Posterior cingulate gyrus (tissue), 11 donors: ENCODE measurements at places on chromosomes 2 and 18.

- DNase-seq: no peak
Measured at GRCh38 chr2:228377533-228377932, 196.0 kb upstream of the SPHKAP start.

GRCh38 chr2:39625927-39626270 is 39.8 kb upstream of the TMEM178A start:
- no peak for DNase-seq

- no peak for DNase-seq
Measured at GRCh38 chr2:36659872-36660312, 36.6 kb upstream of the VIT start.

GRCh38 chr2:239535413-239536144 is 134.8 kb upstream of the HDAC4 start:
- no peak for DNase-seq

DNA sequence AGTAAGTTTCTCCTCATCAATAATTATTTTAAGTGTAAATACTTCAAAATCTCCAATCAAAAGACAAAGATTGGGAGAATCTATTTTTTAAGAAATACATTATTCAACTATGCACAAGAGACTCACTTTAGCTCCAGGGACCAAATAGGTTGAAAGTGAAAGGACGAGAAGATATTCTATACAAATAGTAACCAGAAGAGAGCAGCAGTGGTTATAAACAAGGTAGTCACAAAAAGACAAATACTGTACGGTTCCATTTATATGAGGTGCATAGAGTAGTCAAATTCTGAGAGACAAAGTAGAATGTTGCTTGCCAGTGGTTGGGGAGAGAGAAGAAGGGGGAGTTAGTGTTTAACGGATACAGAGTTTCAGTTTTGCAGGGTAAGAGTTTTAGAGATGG is 69.8 kb downstream of the POU3F3 start:
- no peak for DNase-seq

DNA sequence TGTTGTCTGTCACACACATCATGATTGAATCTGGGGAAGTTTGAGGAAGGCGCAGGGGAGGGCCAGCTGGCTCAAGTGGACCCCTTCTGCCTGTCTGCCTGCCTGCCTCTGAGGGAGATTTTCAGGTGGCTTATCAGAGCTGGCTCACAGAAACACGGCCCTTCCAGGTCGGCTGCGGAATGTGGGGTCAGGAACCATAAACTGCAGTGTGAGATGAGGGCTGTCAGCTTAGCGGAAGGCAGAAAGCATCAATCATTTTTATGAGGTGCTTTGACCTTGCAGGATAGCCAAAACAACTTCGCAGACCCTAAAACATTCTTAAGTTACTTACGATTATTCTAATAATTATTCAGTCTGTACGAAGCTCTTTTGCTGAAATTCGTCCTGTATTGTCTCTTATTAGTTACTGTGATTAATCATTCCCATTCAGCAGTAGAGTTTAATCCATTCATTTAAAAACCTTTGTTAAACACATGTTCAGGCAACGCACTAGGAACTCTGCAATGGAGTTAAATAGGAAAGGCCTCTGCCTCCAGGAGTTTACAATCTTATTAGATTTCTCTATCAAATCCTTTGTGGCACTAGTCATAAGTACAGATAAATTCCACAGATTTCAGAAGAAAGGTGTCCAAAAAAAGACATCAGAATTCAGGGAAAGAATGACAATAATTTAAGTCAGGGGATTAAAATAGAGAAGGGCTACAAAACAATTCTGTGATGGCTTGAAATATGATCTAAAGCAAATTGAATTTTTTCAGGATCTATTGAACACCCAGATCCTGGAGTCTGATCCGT is 371.6 kb downstream of the HRH4 start:
- no peak for DNase-seq

DNA sequence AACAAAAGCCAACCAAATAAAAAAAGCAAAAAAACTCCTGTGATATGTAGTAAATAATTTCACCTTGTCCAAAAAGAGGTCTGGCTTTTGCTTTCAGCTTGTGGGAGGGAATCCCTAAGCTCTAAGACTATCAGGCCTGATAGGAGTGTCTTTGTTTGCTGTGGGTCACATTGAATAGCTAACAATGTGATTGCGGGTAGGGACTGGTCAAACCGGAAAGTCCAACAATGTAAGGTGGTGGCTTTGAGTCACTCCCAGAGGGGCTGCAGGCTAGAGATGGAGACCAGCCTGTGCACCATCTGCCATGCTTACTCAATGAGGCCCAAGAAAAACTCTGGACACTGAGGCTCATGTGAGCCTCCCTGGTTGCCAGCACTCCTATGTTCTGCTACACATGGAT is 192.9 kb downstream of the TFCP2L1 start:
- DNase-seq: no peak

- no peak for DNase-seq
Measured at GRCh38 chr2:64731263-64731643, 77.5 kb upstream of the SERTAD2 start.

GRCh38 chr18:58180738-58181353 is 136.8 kb downstream of the NEDD4L start:
- no peak for DNase-seq

GRCh38 chr2:134348760-134349159 is 94.9 kb downstream of the MGAT5 start:
- no peak for DNase-seq

- no peak for DNase-seq
Measured at GRCh38 chr18:66168685-66169235, 417.9 kb downstream of the CDH7 start.

DNA sequence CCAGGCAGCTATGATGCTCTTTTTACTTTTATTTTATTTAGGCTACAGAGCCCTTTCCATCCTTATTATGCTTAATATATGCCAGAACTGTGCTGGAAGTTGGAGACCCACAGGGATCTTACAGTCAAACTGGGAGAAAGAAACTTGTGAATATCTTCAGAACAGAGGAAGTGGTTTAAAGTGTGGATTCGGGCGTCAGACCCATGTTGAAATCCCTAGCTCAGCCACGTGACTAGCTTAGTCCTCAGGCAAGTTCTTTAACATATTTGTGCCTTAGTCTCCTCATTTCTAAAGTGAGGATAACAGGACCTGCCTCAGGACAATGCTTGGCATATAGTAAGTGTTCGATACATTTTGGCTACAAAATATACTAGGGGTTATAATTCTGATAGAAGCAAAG is 59.1 kb downstream of the MAP3K20 start:
- DNase-seq: no peak

DNA sequence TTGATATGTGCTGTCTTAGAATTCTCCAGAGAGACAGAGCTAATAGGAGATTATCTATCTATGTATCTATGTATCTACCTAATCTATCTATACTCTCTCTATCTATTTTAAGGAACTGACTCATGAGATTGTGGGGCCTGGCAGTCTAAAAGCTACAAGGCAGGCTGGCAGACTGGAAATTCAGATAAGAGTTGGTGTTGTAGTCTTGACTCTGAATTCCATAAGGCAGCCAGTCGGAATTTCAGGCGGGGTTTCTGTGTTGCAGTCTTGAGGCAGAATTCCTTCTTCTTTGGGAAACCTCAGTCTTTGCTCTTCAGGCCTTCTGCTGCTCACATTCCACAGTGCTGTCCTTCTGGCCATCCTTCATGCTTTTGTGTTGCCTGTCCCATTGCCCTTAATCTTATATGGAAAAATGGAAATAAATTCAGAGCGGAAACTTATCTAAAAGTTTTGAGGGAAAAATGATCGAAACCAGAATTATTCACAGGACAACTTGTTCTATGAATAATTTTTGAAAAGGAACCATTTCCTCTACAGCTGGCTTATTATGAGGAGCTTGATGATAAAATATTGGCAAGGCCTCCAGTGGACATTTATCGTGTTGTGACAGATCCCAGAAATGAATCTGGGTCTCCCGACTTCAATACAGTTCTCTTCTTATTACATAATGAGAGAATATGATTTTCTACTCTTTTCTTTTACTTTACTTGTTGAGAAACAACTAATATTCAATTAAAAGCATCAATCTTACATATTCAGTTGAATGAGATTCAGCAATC is 10.8 kb downstream of the IL1RL1 start:
- no peak for DNase-seq

- DNase-seq: no peak
Measured at GRCh38 chr18:76376225-76376624, 118.8 kb downstream of the ZNF516 start.

- DNase-seq: no peak
Measured at GRCh38 chr2:174166261-174166660, 82.1 kb downstream of the OLA1 start.

DNA sequence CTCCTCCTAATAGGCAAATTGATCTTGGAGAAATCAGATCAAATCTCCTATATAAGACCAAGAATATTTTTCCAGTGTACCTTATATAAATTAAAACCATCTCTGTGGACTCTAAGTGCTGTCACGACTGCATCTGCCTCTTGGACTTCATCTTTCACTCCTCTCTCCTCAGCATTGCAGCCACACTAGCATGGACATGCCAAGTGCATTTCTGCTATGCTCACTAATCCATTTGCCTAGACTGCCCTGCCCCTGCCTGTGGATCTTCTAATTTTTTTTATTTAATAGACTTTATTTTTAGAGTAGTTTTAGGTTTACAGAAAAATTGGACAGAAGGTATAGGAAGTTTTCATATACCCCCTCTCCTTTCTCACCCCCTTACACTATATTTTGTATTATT is 146.7 kb upstream of the VWC2L start:
- no peak for DNase-seq

DNA sequence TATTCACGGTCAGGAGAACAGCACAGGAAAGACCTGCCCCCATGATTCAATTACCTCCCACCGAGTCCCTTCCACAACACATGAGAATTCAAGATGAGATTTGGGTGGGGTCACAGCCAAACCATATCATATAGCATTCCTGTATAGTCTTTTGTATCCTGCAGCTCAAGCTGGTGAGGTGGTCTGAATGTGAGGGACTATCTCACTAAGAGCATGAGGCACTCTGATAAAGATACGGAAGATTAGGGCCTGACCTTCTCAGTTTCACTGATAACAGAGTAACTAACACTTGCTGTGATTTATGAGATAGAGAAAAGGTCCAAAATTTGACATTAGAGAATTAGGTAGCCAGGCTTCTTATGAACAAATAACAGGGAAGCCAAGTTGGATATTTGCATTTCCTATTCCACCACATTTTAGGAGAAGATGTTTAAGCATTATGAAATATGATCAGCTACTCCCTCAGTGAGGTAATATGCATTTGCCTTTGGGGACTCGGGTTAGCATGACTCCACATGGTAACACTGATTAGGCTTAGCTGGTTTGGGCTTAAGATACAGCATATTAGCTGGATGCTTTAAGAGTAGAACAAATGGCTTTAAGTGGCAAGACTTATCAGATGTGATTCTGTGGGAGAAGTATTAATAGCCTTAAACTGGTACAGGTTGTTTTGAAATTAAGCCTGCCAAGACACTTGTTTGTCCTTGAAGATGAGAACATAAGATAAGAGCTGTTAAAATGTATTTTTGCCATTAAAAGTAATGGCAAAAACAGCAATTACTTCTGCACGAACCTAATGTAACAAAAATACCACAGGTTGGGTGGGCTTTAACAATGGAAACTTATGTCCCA is 106.9 kb upstream of the MSTN start:
- DNase-seq: no peak

DNA sequence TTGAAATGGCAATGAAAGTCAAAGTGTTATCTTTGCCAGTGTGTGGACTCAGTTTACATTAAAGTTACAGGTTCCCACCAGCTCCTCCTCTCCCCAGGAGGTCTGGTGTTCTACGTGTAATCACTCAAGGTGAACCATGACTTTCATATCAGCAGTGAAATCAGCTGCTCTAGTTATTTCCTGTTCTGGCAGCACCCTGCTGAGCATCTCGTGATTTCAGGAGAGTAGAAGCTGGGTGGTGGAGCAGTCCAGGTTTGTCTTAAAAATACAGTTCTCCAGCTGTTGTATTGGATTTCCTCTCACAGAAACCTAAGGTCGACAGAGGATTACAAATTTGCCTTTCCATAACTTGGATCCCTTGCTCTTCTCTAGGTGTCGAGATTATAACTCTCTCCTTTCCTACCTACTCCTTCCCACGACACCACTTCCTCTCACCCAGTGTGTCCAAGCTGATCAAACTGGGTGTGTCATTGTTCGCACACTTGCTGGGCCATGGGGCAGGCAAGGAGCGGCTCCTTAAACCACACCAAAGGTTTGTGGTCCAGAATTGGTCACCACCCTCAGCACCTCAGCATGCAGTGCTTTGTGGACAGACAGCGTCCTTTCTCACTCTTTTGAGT is 13.0 kb upstream of the ARHGAP25 start:
- no peak for DNase-seq

DNA sequence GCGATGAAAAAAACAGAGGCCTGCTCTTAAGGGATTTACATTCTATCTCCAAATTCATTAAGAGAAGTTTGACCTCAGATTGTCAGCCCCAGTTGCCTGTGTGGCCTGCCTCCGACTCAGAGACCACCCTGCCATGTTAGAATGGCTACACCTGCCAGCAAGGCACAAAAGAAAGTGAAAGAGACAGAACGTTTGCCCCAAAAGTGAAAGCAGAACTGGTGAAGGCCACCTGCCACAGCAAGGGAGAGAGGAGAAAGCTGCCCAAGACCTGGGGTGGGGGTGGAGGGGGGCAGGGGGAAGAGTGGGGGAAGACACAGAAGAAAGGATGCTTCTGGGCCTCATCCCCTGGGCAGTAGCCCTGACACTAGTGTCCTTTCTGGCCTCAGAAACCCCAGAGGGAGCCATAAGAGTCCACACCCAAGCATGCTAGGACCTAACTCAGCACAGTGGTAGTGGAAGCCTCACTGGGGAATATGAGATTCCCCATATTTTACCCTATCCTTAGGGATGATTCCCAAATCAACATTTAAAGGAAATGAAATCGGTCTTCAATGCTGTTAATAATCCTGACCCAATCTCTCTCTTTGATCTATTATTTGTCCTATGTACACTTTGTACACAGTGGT is 389.7 kb downstream of the TXNL1 start:
- no peak for DNase-seq

DNA sequence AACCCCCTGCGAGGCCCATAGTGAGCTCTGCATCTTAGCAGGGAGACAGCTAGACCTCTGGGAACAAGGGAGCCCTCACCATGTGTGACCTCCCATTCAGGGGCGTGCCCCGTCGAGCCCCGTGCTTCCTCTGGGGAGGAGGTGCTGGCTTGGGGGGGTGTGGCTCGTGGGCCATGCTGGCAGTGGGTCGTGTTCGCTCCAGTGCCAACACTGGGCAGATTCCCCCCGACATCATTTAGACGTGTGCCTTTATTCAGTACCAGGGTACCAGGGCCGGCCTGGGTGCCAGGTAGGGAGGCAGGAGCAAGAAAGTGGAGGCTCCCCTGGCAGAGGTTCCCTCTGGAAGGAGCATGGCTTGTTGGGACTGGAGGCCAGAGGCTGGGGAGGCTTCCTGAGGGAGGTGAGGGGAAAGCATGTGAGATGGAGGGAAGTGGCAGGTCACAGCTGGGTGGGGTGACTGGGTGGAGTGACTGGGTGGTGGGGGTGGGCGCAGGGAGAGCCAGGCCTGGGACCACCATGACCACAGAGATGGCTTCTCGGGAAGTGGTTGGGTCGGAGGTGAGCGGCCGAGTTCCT is 15.2 kb downstream of the GPC1 start:
- DNase-seq: no peak
